ENCODE measurements at places on chromosomes 1 and 21.

DNA sequence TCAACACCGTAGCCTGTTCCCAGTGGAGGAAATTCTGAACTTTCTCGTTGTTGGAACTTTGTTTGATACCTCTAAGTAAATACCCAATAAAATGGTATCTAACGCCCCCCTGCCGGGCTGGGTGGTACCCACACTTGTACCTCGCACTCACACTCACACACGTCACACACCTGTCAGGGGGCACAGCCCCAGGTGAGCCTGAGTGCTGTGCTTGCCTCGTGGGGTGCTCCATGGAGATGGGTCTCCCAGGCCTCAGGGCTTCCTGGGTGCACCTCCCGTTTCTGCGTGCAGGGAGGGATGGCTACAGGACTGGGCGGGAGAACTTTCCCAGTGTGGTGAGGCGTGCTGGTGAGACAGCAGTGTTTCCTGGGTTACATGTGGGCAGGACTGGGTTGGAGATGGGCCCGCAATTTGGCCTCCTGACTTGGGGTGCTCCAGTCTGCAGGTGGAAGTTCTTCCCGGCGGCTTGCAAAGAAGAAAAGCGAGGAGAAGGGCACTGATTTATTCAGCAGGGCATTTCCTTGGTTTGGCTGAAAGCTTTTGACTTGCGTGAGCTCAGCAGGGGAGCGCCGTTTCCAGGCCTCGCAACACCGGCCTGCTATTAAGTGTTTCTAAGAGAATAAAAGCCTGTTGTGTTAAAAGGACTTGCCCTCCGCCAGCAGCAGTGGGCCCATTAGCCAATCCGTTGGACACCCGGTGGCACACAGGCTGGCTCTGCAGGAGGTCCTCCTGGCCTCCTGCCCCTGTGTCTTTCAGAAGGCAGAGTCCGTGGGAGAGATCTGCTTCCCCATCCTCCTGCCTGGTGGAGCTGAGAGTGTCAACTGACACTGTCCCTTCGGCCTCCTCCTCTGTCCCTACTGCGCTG, 79.7 kb downstream of the KIF26B start:
- no peak for DNase-seq

DNA sequence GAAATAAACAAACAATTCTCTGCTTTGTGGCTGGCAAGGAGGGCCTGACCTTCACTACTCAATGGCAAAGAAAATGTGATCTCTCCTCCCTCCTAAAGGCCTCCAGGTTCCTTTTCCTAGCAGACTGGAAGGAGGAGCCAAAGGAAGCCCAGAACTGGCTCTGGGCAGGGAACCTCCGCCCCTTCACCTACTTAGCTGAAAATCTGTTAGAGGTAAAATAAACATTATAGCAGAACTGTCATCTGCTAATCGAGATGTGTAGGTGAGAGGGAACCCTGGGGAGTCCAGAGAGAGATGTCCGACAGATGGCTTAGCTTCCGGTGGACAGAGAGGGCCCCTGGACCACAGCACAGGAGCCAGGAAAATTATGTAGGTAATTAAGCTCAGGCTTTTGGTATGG, 75.2 kb upstream of the KCNA3 start:
- DNase-seq = no peak

- DNase-seq = no peak
Measured at GRCh38 chr1:72649991-72650390, 367.7 kb upstream of the NEGR1 start.

DNA sequence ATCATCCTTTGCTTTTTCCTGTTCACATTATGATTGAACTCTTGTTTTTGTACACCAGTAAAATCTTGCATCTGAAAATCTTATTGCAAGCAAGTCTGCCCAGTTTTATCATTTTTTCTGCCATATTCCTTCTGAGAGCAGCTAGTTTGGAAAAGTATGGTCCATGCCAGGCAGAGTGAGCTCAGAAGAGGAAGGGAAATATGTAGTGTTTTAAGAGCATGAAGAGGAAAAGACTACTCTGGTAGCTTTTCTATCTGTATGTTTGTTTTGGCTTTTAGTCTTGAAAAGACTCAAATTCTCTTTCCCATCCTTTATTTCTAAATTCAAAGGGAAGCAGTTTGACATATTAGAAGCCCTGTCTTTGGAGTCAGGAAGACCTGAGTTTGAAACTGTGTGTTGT, 125.8 kb downstream of the NFIA start:
- no peak for DNase-seq

DNA sequence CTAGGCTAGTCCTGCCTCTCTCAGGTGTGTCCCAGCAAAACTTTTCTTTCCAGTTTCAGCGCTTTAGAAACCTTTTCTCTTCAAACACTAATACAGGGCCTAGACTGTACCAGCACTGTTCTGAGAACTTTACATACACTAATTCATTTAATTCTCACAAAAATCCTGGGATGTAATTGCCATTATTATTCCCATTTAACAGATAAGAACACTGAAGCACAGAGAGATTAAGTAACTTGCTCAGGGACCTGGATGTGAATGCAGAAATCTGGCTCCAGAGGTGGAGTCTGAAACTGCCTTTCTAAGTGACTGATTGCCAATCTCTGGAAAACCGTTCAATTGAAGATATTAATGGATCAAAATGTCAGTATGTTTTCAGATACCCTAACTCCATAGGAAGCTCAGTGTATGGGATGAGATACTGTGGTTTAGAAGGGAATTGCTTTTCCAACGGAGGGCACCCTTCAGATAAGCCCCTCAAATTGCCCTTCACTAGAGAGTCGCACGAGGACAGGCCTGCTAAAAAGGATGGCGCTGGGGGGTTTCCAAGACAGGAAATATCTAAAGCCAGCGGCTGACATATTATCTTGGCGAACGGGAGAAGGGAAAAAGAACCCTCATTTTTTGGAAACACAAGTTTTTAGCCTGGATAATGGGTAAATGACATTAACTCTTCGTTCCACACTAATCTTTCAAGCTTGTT, 698 bp upstream of the UCK2 start:
- DNase-seq = no peak

- no peak for DNase-seq
Measured at GRCh38 chr1:202046227-202046626, 35.8 kb downstream of the ELF3 start.

DNA sequence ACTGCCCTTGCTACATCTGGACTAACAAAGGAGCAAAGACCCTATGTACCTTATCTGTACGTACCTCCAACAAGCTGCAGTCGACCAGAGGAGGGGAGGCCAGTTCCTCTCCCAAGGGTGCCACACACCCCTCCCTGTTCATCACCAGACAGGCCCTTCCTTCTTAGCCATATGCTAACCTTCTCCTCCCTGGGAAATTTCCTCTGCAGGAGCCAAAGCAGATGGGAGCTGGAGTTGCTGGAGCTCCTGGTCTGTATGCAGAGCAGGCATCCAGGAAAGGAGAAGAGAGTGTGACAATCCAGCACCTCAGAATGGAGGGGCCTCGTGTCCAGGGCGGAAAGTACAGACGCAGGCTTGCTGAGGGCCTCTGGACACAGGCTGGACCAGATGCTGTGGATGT, 48.5 kb downstream of the C8B start:
- DNase-seq = no peak

GRCh38 chr1:83990734-83991133, 8.2 kb downstream of the TTLL7 start:
- DNase-seq = no peak

DNA sequence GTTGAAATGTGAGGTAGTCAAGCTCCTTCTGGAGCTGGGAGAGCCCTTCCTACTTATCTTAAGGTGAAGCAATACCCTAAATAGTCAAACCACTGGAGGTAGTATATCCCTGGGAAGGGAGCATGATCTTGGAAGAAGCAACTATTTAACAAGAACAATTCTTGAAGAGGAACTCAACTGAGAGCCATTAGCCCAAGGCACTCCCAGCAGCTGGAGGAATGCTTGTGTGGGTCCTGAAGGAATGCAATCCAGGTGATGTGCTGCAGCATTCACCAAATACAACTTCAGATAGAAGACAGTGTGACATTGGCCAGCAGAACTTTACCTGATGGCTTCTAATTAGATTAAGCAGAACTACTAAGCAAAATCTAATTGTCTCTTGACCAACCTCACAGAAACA, 9.5 kb downstream of the FCER1A start:
- DNase-seq = no peak
